ENCODE measurements at places on chromosomes 6 and 20. TPM values are rescaled to one million over a fixed set of nuclear protein-coding genes. Genes with fewer than 3 reads are reported as not detected.

GRCh38 chr6:154230910-154231595 lies 125.5 kb downstream of the IPCEF1 start:
- peaks cover 34% of the 10 kb centered on the region for H3K4me1 ChIP-seq
- H3K27ac ChIP-seq = peak overlapping the region; percentile 41
- H3K27me3 ChIP-seq = no peaks in the 10 kb centered on the region
- no peak for DNase-seq
- no peaks in the 10 kb centered on the region for H3K36me3 ChIP-seq

CST5 gene
- not detected for total RNA-seq

RHAG gene
- total RNA-seq = not detected

DNA sequence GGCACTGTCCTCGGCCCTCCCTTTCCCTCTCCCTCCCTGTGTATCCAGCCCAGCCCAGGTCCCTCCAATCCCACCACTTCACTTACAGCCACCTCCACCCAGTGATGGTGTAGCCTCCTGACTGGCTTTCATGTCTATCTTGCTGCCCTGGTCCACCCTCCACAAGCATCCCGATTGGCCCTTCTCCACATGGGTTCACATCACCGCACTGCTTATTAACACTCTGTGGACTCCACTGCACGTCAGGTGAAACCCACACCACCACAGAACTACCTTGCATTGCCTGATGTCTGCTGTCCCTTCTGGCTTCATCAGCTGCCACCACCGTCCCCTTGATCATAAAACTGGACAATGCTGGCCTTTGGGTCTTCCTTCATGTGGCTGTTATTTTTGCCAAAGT lies 220.4 kb upstream of the ARID1B start:
- DNase-seq = no peak
- H3K27me3 ChIP-seq = no peaks in the 10 kb centered on the region
- H3K27ac ChIP-seq = no peak overlapping the region
- H3K4me3 ChIP-seq = no peak overlapping the region
- H3K4me1 ChIP-seq = no peaks in the 10 kb centered on the region

UCKL1 gene
- 49.0 TPM for total RNA-seq

- no peak overlapping the region for H3K27ac ChIP-seq
- H3K36me3 ChIP-seq = no peaks in the 10 kb centered on the region
- DNase-seq = no peak
Measured at GRCh38 chr6:65501045-65501444, 206.0 kb downstream of the EYS start.

DNA sequence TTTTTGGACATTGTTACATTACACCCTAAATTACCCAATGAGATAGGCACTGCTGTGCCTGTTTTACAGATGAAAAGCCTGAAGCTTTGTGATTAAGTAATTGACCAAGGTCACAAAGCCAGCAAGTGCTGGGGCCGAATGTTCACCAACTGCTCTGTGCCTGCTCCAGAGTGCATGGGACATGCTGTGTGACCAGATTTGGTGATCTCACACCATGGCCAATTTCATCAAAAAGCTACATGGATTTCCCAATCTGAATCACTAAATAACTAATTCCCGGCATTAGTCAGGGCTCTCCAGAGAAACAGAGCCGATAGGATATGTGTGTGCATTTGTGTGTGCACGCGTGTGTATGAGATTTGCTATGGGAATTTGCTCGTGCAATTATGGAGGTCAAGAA lies 228.3 kb upstream of the ECI2 start:
- H3K36me3 ChIP-seq = no peaks in the 10 kb centered on the region
- H3K4me3 ChIP-seq = no peak overlapping the region

- DNase-seq = no peak
- no peaks in the 10 kb centered on the region for H3K27me3 ChIP-seq
- no peaks in the 10 kb centered on the region for H3K4me1 ChIP-seq
- no peak overlapping the region for H3K4me3 ChIP-seq
Measured at GRCh38 chr20:9068233-9068801, 570 bp upstream of the PLCB4 start.

PHACTR1 gene
- total RNA-seq = 1.3 TPM

DNA sequence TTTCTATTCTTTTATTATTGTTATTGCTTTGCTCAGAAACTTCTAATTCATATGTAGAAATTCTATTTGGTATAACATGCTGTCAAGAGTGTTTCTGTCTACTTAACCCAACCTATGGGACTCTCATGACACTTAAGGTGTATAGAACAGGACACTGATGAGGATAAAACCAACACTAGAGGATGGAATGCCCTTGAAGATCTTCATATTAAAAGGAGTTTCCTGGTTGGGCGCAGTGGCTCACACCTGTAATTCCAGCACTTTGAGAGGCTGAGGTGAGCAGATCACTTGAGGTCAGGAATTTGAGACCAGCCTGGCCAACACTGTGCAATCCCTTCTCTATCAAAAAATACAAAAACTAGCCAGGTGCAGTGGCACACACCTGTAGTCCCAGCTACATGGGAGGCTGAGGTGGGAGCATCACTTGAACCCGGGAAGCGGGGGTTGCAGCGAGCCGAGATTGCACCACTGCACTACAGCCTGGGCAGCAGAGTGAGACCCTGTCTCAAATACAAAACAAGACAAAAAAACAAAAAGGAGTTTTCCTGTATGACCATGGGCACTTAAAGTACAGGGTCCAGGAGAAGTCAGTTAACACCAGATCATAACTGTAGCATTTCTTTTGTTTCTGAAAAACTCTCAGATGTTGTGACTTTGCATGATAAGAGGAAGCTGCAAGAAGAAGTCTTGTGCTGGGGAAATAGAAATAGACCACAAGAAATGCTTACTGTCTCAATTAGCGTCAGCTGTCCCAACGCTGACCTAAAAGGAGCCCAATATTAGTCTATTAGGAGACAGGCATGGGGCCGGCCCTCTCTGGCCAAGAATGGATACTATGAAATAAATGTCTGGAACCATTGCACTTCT lies 38.9 kb upstream of the CD2AP start:
- no peaks in the 10 kb centered on the region for H3K27me3 ChIP-seq
- H3K27ac ChIP-seq = no peak overlapping the region
- no peaks in the 10 kb centered on the region for H3K36me3 ChIP-seq
- no peak for DNase-seq
- no peak overlapping the region for H3K4me3 ChIP-seq
